ENCODE measurements at places on chromosomes 3 and 15.

GRCh38 chr15:63244976-63245645, 32.3 kb upstream of the APH1B start:
- DNase-seq, result no peak

GRCh38 chr3:52714335-52715302, 8.7 kb downstream of the SPCS1 start:
- no peak for DNase-seq

GRCh38 chr15:31235311-31236183, 91.1 kb upstream of the KLF13 start:
- DNase-seq, result no peak

DNA sequence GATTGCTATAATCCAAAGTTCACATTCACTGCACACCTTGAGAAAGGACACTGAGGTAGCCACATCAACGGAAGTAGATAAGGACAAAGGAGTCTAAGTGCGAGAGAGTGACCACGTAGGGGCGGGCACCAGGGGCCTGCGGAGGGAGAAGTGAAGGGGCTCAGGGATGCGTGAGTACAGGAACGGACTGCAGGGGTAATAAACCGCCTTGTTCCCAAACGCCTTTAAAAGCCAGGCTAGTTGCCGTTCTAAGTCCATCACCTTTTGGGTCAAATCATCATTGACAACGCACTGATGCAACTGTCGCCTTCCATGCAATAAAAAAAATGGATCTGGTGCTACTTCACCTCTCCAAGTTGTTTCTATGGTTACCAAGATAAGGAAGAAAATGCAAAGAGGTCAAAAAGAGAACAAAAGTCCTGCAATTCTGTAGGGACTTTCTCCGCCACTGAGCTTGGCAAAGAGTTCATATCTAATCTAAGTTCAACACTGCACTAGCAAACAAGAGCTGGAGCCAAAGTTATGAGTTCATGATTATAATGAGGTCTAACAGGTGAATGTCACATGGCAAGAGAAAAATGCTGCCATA, 32.6 kb upstream of the ATP11B start:
- no peak for DNase-seq

DNA sequence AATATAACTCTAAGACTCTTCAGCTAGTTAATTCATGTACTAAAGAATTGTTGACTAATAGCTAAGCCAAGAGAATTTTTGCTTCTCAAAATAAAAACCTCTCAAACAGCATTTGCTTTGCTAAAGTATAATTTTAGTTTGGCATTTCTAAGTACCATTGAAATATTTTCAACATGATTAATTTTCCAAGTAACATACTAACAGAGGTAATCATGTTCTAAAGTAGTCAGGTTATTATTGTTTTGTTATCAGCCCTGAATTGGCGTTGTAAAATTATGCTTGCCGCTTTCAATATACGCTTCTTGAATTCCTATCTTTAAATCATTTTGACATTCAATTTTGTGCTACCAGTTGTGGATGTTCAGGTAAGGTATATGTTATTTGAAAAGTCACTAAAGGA, 134.3 kb downstream of the CNTN6 start:
- DNase-seq, result no peak
